ENCODE measurements at places on chromosomes 7 and 10. TPM values are rescaled to one million over a fixed set of nuclear protein-coding genes. Genes with fewer than 3 reads are reported as not detected.

GPC2 gene
- total RNA-seq: 0.73 TPM

TNPO3 gene
- total RNA-seq: 47.8 TPM

SLC18A3 gene
- not detected for total RNA-seq

ZNF248 gene
- 7.0 TPM for total RNA-seq

FAM25C gene
- total RNA-seq: not detected

ANKRD30A gene
- not detected for total RNA-seq

GIMAP7 gene
- total RNA-seq: not detected

ANXA8 gene
- 0.20 TPM for total RNA-seq

SPACDR gene
- 0.78 TPM for total RNA-seq

GRM8 gene
- not detected for total RNA-seq

TCERG1L gene
- not detected for total RNA-seq

MMRN2 gene
- total RNA-seq: 4.7 TPM

ARHGEF5 gene
- total RNA-seq: 2.0 TPM

MMS19 gene
- total RNA-seq: 81.2 TPM

MEOX2 gene
- total RNA-seq: 4.0 TPM

ZNF282 gene
- total RNA-seq: 38.9 TPM

SEMA4G gene
- total RNA-seq: 0.59 TPM

FAM25A gene
- total RNA-seq: not detected

NSMCE4A gene
- 53.2 TPM for total RNA-seq

KEL gene
- total RNA-seq: not detected

HOXA1 gene
- total RNA-seq: 1.4 TPM
